ENCODE measurements at places on chromosomes 11 and 22.

- peak; percentile 15 for DNase-seq
These were observed 13.0 kb upstream of the EIF3D start for GRCh38 chr22:36541831-36542411.

DNA sequence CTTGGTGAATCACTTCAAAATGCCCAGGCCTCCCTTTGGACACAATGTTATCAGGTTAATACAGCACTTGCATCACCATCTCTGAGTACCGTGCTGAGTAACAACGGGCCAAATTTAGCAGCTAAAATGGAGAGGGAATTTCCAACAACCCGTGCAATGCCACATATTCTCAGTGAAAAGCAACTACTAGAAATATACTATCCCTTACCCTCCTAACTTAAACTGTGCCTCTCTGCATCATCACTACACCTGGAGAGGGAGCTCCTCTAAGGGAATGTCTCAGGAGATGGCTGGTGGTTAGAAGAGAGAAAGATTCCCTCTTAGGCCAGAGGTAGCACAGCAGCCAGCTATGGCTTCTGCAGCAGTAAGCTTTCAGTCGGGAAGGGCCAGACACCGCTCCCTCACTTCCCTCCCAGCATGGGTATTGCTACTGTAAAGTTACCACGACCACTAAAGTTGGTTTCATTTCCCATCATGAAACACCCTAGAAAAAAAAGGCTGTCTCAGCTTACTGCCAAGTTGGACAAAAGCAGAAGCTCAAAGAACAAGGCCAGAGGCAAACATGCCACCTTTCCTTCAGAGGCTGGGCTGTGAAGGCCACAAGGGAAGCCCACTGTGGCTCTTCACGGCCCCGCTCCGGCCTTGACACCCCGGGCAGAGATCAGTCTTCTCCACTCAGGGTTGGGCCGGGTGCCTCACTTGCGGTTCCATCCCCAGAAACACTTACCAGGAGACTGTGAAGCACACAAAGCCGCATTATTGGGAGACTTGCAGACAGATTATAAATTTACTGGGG, 3.9 kb downstream of the MAML2 start:
- no peak for DNase-seq

DNA sequence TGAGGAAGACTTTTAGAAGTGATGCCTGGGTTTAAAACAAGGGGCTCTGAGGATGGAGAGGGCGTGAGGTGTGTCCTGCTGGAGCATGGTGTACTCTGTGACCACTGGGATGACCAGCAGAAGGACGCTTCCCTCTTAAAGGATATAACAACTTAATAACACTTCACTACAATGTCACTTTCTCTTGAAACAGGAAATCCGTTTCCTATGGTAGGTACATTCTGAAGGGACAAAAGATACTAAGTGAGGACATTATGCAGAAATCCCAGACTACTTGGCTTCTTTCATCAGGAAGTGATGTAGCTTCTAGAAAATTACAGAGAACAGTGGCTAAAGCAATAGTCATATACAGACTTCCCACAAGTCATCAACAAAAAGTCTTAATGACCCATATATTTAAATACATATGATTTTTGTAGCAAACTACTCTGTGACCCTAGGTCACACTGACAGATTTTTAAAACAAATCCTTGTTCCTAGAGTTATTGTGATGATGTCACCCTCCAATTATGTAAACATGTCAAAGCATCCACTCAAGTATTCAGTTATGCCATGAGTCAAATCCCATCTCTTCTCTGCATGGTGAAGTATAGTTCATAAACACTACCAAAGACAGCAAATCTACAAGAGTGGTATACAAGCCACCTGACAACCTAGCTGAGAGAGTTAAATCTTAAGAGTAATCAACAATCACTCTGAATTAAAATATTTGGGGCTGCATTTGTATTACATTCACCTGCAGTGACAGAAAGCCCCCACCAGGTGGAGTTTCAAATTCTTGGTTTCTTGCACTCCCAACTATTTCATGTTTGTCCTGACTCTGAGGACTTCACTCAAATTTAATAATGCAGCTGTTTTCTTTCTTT, 32.8 kb downstream of the PITPNB start:
- no peak for DNase-seq

DNA sequence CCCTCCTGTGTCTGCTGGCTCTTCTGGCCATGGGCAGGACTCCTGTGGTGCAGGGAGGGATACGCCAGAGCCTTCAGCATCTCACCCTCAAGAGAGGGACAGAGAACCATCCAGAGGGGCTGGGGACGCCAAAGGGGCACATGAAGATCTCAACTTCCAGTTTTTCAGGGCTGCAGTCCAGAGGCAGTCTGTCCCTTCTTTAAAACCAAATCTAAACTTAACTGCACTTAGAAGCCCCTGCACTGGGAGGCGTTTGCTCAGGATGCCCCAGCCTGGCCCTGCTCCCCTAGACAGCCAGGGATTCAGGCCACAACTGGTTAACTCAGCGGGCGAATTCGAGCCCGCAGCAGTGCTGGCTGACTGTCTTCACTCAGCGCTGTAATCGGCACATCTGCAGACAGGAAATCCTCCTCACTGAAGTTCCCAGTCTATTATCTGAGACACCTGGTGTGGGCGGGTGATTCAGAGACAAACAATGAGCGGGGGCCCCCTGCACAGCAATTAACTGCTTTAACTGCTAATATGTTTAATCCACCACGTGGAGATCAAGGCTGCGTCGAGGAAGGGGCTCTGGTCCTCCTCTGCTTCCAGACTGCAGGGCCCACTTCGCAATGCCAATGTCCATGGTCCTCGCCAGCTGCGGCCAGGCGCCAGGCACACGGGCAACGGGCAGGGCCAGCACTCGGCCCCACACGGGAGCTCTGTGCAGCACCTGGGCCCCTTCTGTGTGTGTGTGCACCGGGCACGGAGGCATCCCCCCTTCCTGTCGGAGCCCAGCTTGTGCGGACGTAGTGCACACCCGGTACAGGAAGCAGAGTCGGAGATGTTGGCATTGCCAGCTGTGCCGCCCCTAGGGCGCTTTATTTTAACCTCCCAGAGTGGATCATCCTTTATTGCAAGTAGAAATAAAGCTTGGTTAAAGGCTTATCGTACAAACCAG, 36.9 kb upstream of the GNB1L start:
- DNase-seq: peak; percentile 80

- DNase-seq: peak; percentile 35
These were observed at the start of gene KMT5B for GRCh38 chr11:68213135-68213515. TSS of gene KMT5B (minus strand) at chr11:68213296. CDS start at chr11:68190076, 23,220 bp downstream.

DNA sequence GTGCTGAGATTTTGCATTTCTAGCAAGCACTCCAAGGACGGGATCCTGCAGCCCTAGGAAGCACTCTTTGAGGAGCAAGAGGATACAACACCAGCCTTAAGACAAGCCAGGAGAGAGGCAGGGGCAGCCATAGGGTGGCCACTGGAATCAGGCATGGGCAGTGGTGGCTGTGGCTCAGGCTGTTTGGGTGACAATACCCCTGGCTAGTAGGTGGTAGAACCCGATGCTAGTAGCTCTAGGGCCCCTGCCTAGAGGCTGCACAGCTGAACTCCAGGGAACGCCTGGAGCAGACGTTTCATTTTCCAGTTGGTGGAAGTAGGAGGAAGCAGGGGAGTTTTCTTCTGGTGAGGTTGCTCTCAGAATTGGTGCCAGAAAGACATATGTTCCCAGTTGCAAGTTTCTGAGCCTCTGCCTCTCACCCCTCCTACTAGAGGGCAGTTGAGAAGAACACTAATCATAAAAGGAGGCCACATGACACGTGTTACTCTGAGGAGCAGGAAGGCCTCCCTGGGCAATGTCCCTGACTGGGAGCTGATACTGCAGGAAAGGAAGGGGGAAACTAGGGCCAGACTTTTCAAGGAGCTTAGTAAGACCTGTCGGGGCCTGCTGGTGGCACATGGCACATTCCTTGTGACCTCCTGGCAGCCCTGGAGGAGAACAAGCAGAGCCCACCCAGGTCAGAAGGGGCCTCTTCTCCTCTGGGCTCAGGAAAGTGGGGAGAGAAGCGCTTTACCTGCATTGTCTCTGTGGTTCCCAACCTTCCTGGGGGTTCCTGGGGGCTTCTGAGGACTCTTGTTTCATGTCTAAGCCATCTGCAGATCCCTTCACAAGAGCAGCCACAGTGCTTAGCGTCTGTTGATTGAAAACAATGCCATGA, 56.6 kb upstream of the DRD2 start:
- DNase-seq: no peak

- DNase-seq: no peak
These were observed 7.4 kb downstream of the PEX26 start for GRCh38 chr22:18085188-18085587.

DNA sequence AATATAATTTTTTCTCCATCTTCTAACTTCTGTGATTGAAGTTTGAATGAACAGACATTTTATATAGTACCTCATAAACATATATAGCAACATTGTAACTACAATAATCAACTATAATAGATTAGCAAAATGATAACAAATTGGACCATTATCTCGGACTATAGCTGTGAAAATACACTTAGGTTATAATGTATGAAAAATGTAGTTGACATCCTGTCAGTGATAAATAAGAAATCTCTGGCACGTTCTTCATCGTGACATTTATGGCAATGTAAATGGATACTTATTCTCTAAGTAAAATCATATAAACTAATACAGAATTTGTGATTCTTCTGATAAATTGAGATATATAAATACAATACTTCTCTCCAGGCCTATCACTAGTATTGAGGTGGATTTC, 333.3 kb downstream of the GUCY1A2 start:
- no peak for DNase-seq

- no peak for DNase-seq
These were observed 230.7 kb downstream of the JRKL start for GRCh38 chr11:96620464-96621044.

- DNase-seq: no peak
These were observed 89.2 kb downstream of the GALNT18 start for GRCh38 chr11:11532574-11532973.

- no peak for DNase-seq
These were observed 41.8 kb upstream of the ZBTB16 start for GRCh38 chr11:114017723-114018122.

DNA sequence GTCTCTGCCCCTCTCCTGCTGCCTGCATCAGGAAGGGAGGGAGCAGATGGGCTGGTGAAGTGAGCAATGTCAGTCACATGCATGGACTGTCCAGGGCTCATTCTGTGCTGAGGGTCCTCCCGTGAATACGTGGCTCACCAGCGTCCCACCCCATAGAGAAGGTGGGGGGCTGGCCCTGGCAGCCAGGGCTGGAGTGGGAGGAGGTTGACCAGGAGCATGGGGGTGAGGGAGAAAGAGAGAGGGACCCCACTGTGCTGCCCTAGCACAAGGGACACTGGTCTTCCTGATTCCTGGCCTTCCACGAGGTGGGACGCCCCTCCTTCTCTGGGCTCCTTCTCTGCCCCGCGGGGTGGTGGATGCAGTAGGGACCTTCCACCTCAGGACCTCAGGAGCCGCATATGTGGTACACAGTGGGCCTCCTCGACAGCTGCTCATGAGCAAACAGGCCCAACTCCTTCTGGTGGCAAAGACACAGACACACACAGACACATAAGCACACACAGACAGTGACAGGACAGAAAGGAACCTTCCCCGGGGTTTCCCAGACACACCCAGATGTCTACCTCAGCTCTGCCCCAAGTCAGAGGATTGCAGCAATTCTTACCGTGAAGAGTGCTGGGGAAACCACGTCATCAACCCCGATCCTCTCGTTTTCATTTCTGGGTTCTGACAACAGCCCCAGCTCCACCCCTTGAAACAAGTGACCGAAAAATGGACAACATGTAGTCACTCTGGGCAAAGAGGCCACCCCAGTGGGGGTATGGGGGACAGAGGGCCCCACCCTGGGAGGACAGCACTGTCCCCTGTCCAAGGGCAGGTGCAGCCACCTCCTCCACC, 3.6 kb upstream of the APOBEC3A start:
- peak; percentile 13 for DNase-seq

DNA sequence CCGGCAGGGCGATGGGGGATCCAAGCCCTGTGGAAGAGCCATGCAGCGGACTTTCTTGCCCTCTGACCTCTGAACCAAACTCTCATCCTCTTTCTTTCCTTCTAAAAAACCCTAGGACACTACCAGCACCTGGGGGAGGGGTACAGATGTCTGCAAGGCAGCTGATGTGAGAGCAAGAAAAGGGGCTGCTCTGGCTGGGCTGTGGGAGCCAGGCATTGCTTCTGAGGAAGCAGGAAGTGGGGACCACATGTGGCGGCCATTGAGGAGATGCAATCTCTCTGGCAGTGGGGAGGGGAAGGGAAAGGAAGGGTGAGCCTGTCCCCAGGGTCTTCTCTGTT, 36.0 kb downstream of the FAM83F start:
- DNase-seq: no peak

- DNase-seq: no peak
These were observed 101.9 kb downstream of the MRTFA start for GRCh38 chr22:40534379-40535188.

DNA sequence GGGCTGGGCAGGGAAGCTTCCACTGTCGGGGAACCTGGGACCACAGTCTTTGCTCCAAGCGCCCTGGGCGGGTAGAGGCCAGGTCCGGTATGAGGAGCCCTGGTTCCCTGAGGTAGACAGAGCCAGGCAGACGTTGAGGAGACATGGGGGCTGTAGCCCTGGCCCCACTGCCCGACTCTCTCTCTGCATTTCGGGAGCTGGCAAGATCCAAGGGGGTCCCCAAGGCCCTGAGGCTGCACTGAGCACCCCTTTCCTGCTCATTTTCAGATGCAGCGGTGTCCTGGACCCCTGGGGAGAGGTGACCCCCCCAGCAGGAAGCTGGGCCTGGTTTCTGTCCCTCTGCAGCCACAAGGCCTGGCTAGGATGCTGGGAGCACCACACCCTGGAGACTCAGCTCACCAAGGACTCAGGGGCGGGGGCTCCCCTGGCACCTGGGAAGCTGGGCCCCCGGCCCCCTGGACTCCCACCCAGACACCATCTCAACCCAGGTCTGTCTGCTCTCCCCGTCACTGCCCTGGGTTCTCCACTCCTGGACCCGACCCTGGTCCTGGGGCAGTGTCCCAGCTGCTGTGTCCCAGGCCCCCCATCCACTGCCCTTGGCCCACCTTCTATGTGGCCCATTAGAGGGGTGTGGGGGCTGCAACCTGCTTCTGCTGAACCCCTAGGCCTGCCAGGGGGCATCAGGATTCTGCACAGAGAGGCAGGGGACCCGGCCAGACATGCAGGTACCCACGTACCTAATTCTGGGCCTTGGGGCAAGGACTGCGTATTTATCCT, 15.0 kb upstream of the MUC6 start:
- DNase-seq: no peak

- DNase-seq: no peak
These were observed 55.3 kb upstream of the CLTCL1 start for GRCh38 chr22:19346677-19347265.

- DNase-seq: no peak
These were observed 189.4 kb upstream of the NCAM1 start for GRCh38 chr11:112771851-112772250.

DNA sequence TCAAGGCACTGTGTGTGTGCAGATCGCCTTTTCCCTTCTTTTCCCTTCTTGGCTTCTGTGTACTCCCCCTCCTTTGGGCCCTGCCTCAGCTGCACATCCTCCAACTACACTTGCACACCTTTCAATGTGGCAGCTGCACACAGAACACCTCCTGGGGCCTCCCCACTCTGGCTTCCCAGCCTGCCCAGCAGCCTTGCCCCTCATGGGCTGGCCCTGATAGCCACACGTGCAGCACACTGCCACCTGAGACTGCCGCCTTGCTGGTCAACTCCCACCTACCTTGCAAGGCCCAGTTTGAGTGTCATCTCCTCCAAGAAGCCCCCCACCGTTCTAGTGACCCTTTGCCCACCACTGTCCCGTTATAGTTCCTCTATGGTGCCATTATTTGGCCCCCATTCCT, 77.3 kb upstream of the ARFGAP3 start:
- no peak for DNase-seq

GRCh38 chr11:125772834-125773505, 5.7 kb downstream of the PATE2 start:
- no peak for DNase-seq
